Fibroblast of lung (primary cell): ENCODE measurements at places on chromosomes 3 and 15. TPM values are rescaled to one million over a fixed set of nuclear protein-coding genes. Genes with fewer than 3 reads are reported as not detected.

- no peak for DNase-seq
Observed at GRCh38 chr15:60536314-60536713, 57.4 kb upstream of the ICE2 start.

- DNase-seq: no peak
Observed at GRCh38 chr3:10407361-10407760, 86.4 kb upstream of the SEC13 start.

DNA sequence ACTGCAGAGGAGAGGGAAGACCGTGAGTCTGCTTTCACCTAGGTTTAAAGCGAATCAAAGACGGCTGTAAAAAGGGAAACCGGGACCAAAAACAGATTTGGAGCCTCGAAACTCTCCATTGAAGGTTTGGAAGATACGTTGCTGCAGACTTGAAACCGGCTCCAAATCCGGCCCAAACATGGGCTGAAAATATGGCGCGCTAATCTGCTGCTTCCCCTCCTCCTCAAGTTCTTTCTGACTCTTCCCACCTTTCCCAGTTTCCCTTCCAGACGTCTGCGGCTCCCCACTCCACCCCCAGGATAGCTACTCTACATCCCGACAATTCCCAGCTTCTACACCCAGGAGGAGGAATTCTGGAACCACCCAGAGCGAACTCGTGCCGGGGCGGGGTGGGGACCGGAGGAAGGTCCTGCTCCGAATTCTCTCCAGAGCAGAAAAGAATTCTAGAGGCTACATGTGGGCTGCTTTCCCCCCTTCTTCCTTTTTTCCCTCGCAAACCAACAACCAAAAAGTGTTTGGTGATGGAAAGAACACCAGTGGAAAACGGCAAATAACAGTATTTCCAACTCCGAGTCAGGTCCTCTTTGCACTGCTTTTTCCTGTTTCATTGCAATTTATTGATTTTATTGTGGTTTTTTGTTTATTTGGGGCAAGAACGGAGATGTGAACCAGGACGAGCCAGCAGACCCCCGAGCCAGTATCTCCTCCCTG lies 8.5 kb downstream of the EOMES start:
- no peak for DNase-seq

- DNase-seq: peak; percentile 53
Observed at GRCh38 chr3:126474498-126475412, 936 bp downstream of the ZXDC start.

DNA sequence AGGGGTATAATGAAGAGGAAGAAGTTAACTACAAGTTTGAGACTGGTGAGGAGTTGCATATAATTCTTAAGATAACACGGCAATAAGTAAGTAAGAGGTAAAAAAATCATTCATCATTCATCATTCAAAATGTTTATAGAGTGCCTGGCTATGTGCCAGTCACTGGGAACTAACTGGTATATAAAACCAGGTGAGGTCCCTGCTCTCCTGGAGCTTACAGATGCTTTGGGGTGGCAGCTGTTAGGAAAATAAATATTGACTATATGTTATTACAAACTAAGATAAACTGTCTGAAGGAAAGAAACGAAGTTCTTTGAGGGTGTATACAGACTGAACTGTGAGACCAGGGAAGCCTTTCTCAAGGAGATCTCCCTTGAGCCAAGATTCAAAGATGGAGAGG lies 2.9 kb downstream of the CASR start:
- no peak for DNase-seq

DNA sequence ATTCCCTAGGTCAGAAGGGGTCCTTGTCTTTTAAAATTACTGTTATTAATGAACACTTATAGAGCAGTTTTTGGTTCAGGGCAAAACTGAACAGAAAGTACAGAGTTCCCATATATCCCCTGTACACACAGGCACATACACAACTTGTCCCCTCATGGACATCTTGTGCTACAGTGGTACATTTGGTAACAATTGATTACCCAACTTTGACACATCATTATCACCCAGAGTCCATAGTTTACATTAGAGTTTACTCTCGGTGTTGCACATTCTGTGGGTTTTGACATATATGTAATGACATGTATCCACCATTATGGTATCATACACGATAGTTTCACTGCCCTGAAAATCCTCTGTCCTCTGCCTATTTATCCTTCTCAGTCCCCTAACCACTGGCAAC lies 984 bp upstream of the EDC3 start:
- DNase-seq: no peak

DNA sequence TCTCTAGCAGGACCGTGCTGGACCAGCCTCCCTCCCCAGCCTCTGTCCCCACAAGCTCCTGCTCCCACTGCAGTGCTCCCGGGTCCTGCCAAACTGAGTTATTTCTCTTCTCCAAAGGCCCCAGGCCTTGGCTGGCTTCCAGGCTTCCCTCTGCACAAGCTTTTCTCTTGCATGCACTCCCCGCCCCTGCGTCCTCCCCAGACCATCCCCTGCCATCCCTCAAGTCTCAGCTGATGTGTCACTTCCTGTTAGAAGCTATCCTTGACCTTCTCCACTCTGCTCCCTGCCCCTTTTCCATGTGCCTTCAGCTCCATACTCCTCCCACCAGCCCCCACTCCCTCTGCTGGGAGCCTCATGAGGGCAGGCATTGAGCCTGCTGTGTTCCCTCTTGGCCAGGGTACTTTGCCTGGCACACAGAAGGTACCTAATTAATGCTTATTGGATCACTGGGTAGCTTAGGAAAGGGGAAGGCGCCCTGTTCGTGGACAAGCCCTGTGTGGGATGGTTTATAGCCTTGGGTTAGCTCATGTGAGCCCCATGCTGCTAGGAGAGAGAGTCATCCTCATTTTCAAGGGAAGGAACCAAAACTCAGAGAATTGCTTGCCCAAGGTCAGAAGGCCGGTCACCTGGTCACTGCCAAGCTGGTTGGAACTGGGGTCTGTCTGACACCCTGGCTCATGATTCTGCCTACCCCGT lies 56.4 kb downstream of the FEM1B start:
- DNase-seq: peak; percentile 67

- no peak for DNase-seq
Observed at GRCh38 chr3:196150481-196150880, 60.7 kb downstream of the ZDHHC19 start.

GRCh38 chr3:173340626-173341025 lies 56.9 kb upstream of the NLGN1 start:
- no peak for DNase-seq

- DNase-seq: no peak
Observed at GRCh38 chr3:17942856-17943255, 200.4 kb upstream of the TBC1D5 start.

DNA sequence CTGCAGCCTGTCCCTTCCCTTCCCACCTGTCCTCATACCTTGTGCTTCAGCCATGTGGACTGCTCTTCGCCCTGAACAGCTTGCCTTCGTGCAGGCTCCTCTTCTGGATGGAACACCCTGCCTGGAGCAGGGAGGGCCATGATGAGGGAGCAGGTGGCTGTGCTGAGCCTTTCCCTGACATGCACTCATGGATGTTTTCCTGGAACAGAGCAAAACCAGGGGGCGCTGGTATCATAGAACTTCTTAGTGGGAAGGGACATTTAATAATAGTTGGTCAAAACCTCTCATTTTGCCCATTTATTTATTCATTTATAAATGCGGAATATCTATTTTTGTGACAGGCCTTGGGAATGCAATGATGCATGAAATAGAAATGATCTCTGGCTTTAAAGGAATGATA lies 149.3 kb downstream of the CACNA1D start:
- DNase-seq: no peak

DNA sequence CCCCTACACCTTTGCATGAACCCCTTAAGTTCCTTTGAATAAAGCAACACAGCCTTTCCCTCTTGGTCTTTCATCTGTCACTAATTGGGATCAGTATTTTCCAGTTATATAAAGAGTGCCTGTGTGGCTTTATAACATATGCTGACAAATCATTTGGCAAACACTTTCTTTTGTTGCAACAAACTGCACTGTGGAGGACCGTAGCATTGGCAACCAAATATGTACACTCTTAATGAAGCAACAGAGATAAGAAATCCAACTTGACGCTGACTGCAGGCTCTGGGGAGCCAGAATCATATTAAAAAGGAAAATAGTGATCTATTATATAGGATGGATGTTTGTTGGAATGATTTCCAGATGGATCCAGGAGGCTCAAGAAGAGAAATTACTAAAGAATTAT lies 120.1 kb upstream of the PRICKLE2 start:
- peak; percentile 94 for DNase-seq

GRCh38 chr3:195800240-195800639 lies 11.5 kb downstream of the MUC4 start:
- DNase-seq: no peak

- DNase-seq: no peak
Observed at GRCh38 chr3:28042095-28042635, 199.3 kb upstream of the CMC1 start.

DNA sequence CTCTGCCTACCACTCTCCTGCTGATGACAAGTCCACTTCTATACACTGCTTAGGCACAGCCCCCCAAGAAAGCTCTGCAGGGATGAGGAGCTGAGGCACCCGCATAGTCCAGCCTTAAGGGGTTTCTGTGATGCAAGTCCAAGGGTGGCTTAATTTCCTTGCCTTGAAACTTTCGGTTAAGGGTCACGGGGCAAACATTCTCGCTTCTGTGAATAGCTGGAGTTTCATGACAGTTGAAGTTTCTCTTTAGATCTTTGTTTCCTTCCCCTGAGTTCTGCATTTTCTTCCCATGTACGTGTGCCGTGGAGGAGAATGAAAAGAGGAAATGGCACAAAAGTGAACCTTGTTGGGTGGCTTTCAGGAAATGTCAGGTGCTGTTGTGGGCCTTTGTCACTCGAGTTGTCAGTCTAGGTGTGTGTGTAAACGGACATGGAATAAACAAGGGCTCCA lies 7.0 kb downstream of the GPR160 start:
- no peak for DNase-seq

DNA sequence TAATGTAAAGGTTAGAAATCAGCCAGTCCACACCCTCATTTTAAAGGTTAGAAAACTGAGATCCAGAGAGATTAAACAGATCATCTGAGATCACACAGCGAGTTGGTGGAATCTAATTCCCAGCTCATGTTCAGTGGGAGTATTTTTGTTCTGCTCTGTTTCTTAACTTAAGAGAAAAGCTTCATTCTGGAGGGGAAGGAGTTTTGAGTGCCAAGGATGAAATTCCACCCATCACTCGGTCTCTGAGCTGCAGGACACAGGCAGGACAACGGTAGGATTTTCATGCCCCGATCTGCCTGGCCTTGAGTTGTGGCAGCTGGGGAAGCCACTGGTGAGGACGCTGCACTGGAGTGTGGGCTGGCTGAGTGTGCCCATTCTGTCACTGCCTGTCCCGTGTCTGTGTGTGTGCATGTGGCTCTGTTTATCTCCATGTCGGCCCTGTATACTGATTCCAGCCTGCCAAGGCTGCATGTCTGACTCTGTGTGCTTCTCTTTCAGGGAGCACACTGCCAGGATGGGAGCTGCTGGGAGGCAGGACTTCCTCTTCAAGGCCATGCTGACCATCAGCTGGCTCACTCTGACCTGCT lies 94.3 kb downstream of the CEMIP start:
- no peak for DNase-seq

DNA sequence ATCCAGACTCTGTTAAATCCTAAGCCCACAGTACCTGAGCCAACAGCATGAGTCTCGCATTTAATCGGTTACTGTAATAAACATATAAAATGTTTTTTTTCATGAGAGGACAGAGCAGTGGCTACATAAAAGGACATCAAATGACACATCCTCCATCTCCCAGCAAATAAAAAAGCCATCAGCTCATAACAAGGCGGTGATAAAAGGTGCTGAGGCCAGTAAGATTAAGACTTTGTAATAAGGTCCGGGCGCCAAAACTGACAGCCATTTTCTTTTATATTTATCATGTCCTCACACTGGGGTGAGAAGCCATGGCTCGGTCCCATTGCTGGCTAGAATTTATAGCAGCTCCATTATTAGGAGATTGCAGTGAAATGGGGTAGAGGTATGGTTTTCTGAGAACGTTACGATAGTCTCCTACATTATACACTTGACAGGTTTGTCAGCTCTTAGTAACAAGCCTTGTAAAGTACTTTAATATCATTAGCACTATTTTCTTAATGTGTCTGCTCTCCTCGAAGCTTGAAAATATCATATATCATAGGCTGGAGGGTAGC lies 977.8 kb upstream of the NR2F2 start:
- no peak for DNase-seq

- no peak for DNase-seq
Observed at GRCh38 chr3:123122057-123122456, 55.2 kb downstream of the PDIA5 start.

DNA sequence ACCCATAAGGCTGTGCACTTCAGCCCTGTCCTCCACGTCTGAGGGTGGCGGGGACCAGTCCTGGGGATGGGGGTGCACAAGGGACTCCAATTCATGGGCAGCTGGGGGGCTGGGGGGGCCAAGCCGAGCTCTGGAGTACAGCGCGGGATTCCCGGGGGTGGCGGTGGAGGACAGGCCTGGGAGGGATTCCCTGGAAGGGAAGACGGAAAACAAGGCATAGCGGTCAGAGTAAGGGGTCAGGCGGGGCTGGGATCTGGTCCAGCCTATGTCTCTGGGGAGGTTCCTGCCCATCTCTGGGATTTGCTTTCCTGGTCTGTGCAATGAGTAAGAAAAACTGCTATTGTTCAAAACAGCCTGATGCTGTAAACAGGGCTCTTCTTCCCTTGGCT lies 8.1 kb upstream of the IGDCC3 start:
- no peak for DNase-seq

DNA sequence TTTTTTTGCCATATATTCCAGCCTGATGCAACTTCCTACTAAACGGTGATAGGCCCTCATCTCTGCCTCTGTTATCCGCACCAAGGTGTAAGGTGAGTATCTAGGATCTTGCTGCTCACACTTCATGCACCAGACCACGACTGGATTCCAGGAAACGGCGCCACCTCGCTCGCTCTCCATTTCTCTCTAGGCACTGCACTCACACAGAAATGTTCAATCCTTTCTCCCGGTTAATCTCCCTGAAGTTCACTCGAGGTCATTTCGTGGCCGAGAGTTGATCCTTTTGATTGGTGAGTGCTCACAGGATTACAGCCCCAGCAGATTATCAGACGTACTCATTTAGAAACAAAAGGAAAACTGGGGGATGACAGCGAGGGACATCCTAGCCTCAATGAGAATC lies 28.1 kb downstream of the MCF2L2 start:
- DNase-seq: no peak

DNA sequence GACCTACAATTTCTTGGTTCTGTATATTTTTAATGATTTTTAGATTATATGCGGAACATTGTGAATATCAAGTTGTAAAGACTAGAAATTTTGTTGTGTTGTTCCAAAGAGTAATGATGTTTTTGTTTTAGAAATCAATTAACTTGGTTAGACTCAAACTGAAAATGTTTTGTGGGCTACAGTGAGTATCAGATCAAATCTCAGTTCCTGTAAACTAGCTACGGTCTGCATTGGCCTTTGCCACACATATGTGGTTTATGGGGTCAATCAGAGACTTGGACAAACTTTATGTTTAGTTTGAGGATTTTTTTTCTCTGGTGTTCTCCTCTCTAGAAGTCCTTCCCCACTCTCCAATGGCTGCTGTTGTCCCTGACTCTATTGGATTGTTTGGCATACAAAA lies 308.0 kb upstream of the THRB start:
- DNase-seq: no peak

GRCh38 chr3:4835616-4836043 lies 143.6 kb upstream of the BHLHE40 start:
- DNase-seq: no peak

GOLGA8S gene
- polyA plus RNA-seq: 0.01 and 0.03 TPM in 2 replicates

GOLGA8M gene
- polyA plus RNA-seq: 0.17 TPM in 1 of 2 replicates, not detected in the other

PRTG gene
- 0.90 and 2.1 TPM in 2 replicates for polyA plus RNA-seq

COX17 gene
- 19.6 and 24.2 TPM in 2 replicates for polyA plus RNA-seq

MUC13 gene
- polyA plus RNA-seq: not detected in 2 replicates

TLR9 gene
- polyA plus RNA-seq: not detected in 2 replicates

CTXND1 gene
- 0.01 and 0.02 TPM in 2 replicates for polyA plus RNA-seq

TMC3 gene
- not detected in 2 replicates for polyA plus RNA-seq

SLC15A2 gene
- 0.29 and 0.31 TPM in 2 replicates for polyA plus RNA-seq

ACAP2 gene
- 27.2 and 33.7 TPM in 2 replicates for polyA plus RNA-seq

CTXN2 gene
- not detected in 2 replicates for polyA plus RNA-seq

CASR gene
- polyA plus RNA-seq: not detected in 2 replicates

ANKUB1 gene
- not detected in 2 replicates for polyA plus RNA-seq
